ENCODE measurements at places on chromosomes 4 and X. TPM values are rescaled to one million over a fixed set of nuclear protein-coding genes. Genes with fewer than 3 reads are reported as not detected.

DNA sequence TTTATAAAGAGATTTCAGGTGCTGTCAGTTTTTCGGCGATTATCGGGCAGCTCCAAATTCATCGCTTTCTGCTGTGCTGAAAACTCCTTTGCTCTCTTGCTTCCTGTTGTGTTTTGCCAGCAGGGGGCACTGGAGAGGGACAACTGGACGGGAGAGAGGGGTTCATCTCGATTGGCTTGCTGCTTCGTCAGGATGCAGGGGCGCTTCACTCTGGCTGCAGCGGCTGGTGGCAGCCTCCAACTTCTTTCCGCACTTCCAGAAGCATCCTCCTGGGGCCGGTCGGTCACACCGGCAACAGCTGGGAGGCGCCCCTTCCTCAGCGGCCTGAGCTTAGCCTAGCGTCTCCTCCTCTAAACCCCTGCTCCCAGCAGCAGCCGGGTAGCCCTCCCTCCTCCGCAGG lies 29.5 kb downstream of the MSL3 start:
- DNase-seq, result peak; percentile 73

- no peak for DNase-seq
Observed at GRCh38 chr4:118767109-118767508, 68.8 kb downstream of the SEC24D start.

DNA sequence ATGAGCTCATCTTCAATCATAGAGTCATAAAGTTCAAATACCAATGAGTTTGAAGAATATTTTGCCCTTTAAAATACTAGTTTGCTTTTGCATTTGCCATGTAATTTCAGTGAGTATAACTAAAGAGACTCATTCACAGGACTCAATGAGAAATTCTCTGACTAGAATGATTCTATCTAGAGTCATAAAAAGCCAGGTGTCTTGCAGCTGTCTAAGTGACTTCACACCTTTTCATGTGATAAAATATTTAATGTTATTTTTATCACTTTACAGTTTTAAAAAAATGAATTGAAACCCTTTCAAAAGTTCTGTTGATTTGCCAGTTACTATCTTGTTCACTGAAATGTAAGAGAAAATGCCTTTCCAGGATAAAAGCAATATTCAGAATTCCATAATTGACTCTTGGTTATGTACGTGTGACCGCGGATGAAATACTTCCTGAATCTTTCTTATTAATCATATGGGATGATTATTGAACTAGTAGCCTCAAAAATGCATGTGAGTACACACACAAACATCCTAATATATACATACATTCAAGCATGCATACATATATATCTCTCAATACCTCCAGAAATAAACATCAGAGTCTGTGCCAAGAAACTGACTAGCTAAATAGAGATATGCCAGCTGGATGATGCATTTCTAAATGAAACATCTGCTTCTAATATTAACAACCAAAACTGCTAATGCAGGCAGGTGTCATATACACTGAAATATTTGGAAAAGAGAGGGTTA lies 87.0 kb downstream of the GABRB1 start:
- no peak for DNase-seq

Gene MEPE
- not detected for total RNA-seq

Gene NWD2
- not detected for total RNA-seq
